ENCODE measurements at places on chromosomes 13 and 19.

GRCh38 chr19:44951179-44952159 is 3.7 kb upstream of the CLPTM1 start:
- DNase-seq = peak; percentile 19

DNA sequence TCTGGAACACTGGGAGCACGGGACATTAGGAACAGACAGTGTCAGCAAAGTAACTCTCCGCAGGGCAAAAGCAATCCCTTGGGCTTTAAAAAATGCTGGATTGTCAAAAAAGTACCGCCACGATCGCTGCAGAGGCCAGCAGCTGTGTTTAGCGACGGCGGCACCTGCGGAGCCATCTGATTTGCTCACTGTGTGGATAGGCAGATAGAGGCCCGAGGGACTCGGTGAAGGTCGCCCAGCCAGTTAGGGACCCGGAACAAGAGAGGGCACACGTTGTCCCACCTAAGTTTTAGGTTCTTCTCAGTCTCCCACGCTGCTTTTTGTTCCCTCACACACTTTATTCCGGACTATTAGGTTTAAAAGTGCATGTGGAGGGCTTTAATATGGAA is 238.3 kb downstream of the TEX29 start:
- DNase-seq = no peak

DNA sequence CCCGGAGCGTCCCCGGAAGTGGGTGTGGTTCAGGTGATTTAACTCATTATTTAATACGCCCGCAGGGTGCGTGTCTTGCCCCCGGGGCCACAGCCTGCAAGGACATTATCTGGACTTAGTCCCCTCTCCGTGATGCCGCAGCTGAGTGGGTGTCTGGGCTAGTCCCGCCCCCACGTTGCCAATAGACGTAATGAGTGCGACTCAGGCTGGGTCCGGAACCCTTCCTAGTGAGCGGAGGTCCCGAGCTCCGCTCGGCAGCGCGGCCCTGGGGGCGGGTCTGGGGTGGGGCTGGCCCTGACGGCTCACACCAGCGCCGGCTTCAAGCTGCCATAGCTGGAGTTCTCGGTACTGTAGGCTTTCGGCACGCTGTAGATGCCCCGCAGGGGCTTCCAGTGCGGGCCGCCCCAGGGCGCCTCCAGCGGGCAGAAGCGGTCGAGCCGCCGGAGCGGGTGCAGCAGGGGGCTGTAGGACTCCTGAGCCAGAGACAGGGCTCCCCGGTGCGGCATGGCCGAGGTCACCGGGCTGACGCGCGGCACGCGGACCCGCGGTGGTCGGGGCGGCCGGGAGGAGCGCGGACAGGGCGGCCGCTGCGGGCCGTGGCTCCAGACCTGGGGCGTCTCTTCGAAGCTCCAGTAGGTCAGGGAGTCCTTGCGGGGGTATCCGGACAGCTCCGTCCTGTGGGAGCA is 918 bp upstream of the LHB start:
- peak; percentile 46 for DNase-seq

- no peak for DNase-seq
Observed at GRCh38 chr13:53946500-53946899, 917.9 kb downstream of the OLFM4 start.

GRCh38 chr19:5487222-5487621 is 32.0 kb downstream of the ZNRF4 start:
- no peak for DNase-seq

DNA sequence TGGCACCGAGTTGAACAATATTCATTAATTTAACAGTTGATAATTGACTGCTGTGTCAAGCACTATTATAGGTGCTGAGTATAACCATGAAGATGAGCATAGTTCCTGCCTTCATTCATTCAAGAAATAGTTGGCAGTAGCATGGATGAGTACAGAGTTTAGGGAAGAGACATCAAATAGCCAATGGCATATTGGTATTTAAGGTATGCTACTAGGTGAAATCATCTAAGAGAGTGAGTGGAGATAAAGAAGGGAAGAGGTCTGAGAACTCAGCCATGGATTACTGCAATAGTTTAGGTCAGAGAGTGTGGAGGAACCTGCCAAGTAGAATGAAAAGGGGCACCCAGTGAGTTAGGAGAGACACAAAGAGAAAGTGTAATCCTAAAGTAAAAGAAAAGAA is 4.9 kb upstream of the HTR2A start:
- no peak for DNase-seq

DNA sequence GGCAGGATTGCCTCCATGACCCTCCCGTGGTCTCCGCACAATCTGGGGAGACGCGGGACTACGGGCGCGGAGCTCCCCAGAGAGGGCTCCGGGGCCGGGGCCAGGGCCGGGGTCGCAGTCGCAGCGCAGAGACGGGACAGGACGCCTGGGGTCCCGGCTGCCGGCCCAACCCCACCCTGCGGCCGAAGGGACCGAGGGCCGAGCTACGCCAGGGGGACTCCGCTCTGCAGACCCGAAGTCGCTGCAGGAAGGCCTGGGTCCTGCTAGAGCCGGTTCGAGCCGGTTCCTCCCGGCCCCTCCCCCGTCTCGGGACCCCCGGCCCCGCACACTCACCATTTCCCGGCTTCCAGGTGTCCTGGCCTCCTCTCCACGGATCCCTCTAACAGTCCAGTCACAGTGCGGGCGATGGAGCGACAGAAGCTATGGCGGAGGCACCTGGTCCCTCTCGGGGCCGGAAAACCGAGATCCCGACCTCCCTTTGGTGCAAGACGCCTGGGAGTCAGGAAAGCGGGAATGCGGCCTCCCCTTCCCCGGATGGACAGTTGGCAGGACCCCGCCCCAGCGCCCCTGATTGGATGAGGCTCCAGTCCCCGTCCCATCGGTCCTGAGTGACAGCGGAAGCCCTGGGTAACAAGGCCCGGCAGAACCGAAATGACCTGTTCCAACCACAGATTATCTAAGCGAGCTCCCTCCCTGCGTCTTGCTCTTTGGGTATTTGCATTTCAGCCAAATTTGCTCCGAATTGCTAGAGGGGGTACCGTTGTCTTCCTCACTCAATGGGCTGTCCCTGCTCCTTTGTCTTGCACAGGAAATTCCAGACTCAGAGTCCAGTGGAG is at the start of gene ZNF625:
ZNF625 (minus strand) TSS at position 512 of the 836 bp plus-strand sequence; CDS start at position 336, 176 bp downstream.
- DNase-seq = no peak

DNA sequence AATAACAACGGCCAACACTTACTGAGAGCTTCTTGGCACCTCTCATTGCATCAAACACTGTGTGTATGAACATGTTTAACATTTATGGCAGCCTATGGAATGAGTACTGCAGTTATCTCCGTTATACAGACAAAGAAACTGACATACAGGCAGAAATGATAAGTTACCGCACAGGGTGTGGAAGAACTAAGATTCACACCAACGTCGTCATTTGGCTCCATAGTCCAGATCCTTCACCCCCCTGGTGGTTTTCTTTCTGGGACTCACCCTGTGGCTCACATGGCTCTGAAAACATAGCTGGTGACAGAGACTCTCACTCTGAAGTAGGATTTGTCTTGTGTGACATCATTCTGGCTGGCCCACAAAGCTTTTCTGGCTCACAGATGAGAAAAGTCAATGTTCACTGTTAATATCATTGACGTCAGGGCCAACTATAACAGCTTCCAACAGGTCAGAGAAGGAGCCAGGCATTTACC is 230.1 kb downstream of the DLEU7 start:
- no peak for DNase-seq

- DNase-seq = no peak
Observed at GRCh38 chr13:106462710-106463109, 72.8 kb downstream of the EFNB2 start.

GRCh38 chr19:15666186-15666585 is 6.7 kb upstream of the CYP4F12 start:
- DNase-seq = no peak

- DNase-seq = no peak
Observed at GRCh38 chr19:18745012-18745735, 45.9 kb downstream of the COMP start.

DNA sequence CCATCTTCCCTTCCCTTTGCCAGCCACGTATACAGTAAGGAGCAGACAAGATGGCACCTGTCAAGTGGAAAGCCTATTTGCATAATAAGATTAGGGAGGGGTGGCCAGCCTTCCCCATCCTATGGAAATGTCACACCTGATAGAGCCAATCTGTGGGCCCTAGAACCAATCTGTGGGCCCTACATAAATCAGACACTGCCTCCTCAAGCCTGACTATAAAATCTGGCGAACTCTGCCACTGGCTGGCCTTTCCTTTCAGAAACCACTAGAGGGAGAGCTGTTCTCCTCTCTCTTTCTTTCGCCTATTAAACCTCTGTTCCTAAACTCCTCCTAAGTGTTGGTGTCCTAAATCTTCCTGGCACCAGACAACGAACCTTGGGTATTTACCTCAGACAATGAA is 231.5 kb upstream of the KLHL1 start:
- DNase-seq = no peak

GRCh38 chr19:32809754-32810153 is 59.8 kb downstream of the SLC7A9 start:
- no peak for DNase-seq

GRCh38 chr19:17873786-17874757 is 2.3 kb downstream of the SLC5A5 start:
- no peak for DNase-seq

- DNase-seq = no peak
Observed at GRCh38 chr13:98915981-98916380, 61.9 kb downstream of the DOCK9 start.

- no peak for DNase-seq
Observed at GRCh38 chr13:45276913-45277312, 64.1 kb downstream of the TPT1 start.

- no peak for DNase-seq
Observed at GRCh38 chr13:93915269-93915809, 564.1 kb downstream of the DCT start.

DNA sequence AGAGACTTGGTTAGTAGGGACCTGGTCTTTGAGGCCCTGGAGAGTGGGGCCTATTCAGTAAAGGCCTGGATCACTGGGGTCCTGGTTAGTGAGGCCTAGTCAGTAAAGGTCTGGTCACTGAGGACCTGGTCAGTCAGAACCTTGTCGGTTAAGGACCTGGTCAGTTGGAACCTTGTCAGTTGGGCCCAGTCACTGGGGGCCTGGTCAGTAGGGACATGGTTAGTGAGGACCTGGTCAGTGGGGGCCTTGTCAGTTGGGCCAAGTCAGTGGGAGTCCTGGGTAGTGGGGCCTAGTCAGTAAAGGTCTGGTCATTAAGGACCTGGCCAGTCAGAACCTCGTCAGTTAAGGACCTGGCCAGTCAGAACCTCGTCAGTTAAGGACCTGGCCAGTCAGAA is 43.2 kb upstream of the TPM4 start:
- no peak for DNase-seq

DNA sequence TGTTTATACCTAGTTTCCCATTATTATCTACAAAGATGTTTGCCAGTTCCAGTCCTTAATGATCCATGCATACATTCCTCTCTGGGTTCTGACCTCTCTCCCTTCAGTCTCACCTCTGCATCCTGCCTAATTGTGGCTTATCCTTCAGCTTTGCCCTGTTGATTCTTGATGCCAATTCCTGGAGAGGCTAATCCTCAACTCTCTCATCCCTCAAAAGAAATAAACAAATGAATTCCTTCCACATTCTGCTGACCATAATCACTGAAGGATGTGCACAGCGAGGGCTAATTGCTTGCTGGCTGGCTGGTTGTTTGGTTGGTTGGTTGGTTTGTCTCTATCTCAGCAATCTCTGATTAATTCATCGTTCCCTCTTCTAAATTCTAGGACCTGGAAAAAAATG is 113.8 kb downstream of the IRS2 start:
- no peak for DNase-seq

- DNase-seq = no peak
Observed at GRCh38 chr19:2239173-2239572, 2.5 kb downstream of the SF3A2 start.

GRCh38 chr13:38395497-38395788 is 45.8 kb downstream of the UFM1 start:
- no peak for DNase-seq

GRCh38 chr13:104314926-104315535 is 1248.8 kb upstream of the SLC10A2 start:
- no peak for DNase-seq

DNA sequence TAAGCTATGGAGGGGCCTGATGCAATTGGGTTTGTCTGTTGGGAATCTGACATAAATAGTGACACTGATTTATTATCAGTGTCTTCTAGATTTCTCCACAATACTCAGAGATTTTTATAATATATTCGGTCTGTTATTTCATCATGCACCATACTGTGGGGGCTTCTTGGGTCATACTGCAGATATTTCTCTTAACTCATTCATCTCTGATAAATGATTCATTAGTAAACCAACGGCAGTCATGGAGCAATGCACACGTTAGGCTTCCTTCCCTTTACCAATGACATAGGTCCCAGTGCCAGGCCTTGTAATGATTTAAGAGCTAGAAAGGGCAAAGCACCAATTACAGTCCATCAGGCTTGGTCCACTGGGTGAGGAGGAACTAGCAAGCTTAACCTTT is 53.6 kb downstream of the FAM216B start:
- no peak for DNase-seq

GRCh38 chr19:55304279-55304978 is 20.6 kb downstream of the BRSK1 start:
- DNase-seq = peak; percentile 31

GRCh38 chr13:44967704-44968433 is 21.4 kb downstream of the NUFIP1 start:
- no peak for DNase-seq

DNA sequence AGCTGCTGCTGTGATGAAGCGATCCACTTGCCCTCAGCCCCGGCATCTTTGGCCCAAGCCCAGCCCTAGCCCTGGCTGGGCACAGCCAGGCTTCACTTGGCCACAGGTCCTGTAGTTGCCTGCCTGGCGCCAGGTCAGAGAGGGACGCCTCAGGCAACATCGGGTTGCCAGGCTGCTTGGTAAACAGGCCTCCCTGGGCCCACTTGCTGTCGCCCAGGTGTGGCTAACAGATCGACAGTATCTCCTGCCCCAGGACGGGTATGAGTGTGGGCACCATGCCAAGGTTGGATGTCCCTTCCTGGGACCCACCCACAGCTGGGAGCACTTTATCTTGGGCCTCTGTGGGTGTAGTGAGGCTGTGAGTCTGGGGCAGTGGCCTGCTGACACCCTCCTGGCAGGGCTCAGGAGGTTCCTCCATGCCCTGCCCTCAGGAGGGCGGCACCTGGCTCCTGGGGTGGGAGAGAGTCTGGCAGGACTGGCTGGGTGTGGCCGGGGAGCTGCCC is 27.8 kb downstream of the CARM1 start:
- no peak for DNase-seq

DNA sequence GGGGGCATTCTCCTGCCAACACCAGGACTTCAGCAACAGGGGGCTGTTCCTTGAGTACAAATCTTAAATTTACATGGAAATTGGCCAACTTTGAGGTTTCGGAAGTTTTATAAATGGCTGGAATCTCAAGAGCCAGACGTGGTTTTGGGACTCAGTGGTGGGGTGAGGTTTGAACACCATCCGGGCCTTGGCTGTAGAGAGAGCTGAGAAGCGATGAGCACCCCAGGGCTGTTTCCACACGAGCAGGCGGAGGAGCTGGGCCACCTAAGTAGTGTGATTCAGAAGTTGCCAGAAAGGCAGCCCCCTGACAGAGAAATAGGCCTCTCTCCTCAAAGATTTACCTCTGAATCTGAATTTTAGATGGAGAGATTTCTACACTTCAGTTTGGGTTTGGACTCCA is 89.0 kb downstream of the FGF9 start:
- DNase-seq = no peak

Data from stimulated activated CD4-positive, alpha-beta T cell treated with anti-CD3 and anti-CD28 coated beads, Interleukin-15, amount 100 ng/mL, for 48 hours (primary cell).